ENCODE measurements at places on chromosomes 5 and 9. TPM values are rescaled to one million over a fixed set of nuclear protein-coding genes. Genes with fewer than 3 reads are reported as not detected.

The PRR16 gene
- 2.2 TPM for total RNA-seq

- H3K4me1 ChIP-seq = no peaks in the 10 kb centered on the region
- DNase-seq = no peak
- no peaks in the 10 kb centered on the region for H3K27me3 ChIP-seq
- H3K36me3 ChIP-seq = no peaks in the 10 kb centered on the region
- no peak overlapping the region for H3K27ac ChIP-seq
Observed at GRCh38 chr5:144032375-144032774, 138.1 kb downstream of the YIPF5 start.

DNA sequence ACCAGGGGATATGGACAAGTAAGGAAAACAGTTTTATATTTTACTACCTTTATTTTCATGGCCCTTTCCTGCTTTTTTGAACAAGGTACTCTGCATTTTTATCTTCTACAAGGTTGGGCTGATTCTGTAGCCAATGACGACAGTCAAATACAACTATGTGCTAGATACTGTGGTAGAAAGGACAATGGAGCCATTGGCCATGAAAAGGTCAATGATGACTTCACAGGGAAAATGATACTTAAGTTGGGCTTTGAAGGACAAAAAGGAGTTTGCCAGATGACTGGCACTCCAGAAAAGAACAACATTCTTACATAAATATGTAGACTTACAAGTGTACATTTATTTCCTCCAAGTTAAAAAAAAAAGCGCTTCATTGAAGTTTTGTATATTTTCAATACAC is 663 bp downstream of the INSL6 start:
- H3K4me1 ChIP-seq = no peaks in the 10 kb centered on the region
- H3K27ac ChIP-seq = no peak overlapping the region
- H3K4me3 ChIP-seq = no peak overlapping the region
- H3K27me3 ChIP-seq = no peaks in the 10 kb centered on the region
- no peaks in the 10 kb centered on the region for H3K36me3 ChIP-seq

DNA sequence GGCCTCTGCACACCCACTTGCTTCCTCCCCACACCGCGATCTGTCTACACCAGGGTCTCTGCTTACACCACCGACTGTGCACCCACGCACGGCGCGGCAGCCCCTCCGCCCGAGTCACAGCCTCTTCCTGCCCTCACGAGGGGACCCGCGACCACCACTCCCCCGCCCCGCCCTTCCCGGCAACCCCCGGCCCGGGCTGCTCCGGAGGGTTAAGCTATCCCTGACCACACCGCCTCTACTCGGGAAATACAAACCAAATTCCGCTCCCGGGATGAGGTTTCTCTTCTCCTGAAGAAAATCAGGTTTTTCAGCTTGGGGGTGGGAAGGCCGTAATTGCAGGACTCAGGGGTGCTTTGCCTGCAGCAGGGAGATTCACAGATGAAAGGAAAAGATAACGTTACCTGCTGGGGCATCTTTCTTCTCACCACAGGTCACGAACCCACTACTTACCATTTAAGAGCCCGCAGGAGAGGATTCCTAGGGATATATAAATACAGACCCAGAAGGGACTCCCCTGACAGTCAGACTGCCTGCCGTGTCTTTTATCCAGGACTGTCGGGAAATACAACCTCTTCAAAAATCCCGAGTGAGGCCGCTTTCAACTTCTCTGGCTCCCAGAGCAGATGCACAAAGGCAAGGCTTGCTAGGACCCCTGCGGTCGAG is 63.5 kb downstream of the ROR2 start:
- no peaks in the 10 kb centered on the region for H3K36me3 ChIP-seq
- H3K27me3 ChIP-seq = no peaks in the 10 kb centered on the region
- peaks cover 3% of the 10 kb centered on the region for H3K4me1 ChIP-seq
- H3K27ac ChIP-seq = peak overlapping the region; percentile 28
- no peak overlapping the region for H3K4me3 ChIP-seq
- no peak for DNase-seq

DNA sequence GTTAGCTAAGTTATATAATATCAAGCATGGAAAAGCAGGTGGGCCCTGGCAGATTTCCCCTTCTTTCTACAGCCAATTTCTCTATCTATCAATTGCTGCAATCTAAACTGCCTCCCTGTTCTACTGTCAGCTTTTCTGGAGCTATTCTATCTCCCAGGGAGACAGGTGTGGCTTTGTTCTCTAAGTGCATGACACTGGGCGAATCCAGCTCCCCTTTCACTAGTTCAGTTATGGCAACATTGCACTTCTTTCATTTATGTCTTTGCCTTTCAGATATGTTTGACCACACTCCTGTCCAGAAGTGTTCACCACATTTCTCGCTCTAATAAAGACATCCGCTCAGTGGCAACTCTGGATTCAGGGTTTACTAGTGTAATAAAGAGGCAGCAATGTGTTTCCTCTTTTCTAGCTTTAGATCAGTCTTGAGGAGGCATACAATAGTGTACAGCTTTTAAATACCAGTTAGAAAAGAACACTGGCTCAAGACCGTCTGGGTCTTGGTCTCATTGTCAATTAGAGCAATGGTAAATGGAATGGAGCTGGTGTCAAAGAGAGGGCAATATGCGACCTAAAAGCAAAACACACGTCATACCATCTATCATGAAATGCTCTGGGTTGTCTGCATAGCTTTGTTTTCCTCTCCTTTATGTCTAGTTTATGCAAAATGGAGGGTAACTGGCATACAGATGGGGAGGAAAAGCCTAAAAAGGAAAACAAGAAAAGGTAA is 197.0 kb downstream of the SLF1 start:
- H3K27me3 ChIP-seq = no peaks in the 10 kb centered on the region
- no peak for DNase-seq
- no peak overlapping the region for H3K4me3 ChIP-seq
- no peaks in the 10 kb centered on the region for H3K36me3 ChIP-seq

- DNase-seq = no peak
- no peaks in the 10 kb centered on the region for H3K27me3 ChIP-seq
- H3K4me1 ChIP-seq = no peaks in the 10 kb centered on the region
Observed at GRCh38 chr9:9846557-9846956, 766.2 kb downstream of the PTPRD start.

The NLN gene
- total RNA-seq = 8.6 TPM

The CTXN3 gene
- total RNA-seq = not detected

DNA sequence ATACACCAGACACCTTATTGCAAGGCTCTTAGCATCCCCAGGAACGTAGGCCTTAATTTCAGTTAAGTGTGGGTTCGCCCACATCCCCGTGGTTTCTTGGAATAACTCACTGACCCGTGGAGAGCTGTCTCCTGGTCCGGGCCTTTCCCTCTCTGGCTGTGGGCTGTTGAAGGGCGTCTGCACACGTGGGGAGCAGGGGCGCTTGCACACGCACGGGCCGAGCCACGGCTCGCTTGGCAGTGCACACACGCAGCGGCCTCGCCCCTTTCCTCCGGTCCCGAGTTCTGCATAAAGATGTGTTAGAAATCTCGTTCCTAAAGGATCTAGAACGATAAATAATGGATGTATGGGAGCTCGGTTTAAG is 141.9 kb downstream of the PBX3 start:
- H3K27ac ChIP-seq = peak overlapping the region; percentile 43
- H3K4me3 ChIP-seq = peak overlapping the region; percentile 38
- no peak for DNase-seq
- no peaks in the 10 kb centered on the region for H3K4me1 ChIP-seq
- H3K36me3 ChIP-seq = no peaks in the 10 kb centered on the region
- no peaks in the 10 kb centered on the region for H3K27me3 ChIP-seq

DNA sequence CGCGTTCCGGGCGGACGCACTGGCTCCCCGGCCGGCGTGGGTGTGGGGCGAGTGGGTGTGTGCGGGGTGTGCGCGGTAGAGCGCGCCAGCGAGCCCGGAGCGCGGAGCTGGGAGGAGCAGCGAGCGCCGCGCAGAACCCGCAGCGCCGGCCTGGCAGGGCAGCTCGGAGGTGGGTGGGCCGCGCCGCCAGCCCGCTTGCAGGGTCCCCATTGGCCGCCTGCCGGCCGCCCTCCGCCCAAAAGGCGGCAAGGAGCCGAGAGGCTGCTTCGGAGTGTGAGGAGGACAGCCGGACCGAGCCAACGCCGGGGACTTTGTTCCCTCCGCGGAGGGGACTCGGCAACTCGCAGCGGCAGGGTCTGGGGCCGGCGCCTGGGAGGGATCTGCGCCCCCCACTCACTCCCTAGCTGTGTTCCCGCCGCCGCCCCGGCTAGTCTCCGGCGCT is at the start of gene DAPK1:
TSS of gene DAPK1 (plus strand) at position 264 of the 442 bp plus-strand sequence. CDS start 1,211 bp downstream, outside the sequence.
- no peaks in the 10 kb centered on the region for H3K36me3 ChIP-seq
- peak; percentile 52 for DNase-seq
- no peaks in the 10 kb centered on the region for H3K27me3 ChIP-seq
- H3K4me3 ChIP-seq = peak within 1 kb of the TSS; percentile 54
- H3K27ac ChIP-seq = peak within 1 kb of the TSS; percentile 67
- H3K4me1 ChIP-seq = no peaks in the 10 kb centered on the region

- H3K4me1 ChIP-seq = no peaks in the 10 kb centered on the region
- H3K27ac ChIP-seq = no peak overlapping the region
- no peaks in the 10 kb centered on the region for H3K27me3 ChIP-seq
- DNase-seq = no peak
- H3K36me3 ChIP-seq = no peaks in the 10 kb centered on the region
- no peak overlapping the region for H3K4me3 ChIP-seq
Observed at GRCh38 chr5:142388696-142389095, 63.9 kb upstream of the SPRY4 start.

DNA sequence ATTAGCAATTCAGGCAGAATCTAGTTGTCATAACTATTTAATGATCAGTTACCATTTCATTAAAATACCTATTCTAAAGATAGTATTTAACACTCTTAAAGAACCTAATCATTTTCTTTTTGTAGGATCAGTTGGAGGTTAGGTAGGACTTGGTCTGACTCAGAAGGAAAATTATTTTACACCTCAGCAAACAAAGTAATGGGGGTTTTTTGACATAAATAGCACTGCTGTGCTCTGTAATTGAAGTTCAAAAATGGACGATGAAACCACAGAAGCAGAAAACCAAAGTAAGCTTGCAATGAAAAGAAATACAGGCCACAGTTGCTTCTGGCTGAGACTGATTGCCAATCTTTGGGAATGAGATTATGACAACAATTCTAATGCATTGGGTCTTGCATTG is 187.0 kb upstream of the TRPM3 start:
- no peak overlapping the region for H3K27ac ChIP-seq
- H3K4me1 ChIP-seq = no peaks in the 10 kb centered on the region
- no peak overlapping the region for H3K4me3 ChIP-seq
- no peak for DNase-seq
- no peaks in the 10 kb centered on the region for H3K36me3 ChIP-seq

DNA sequence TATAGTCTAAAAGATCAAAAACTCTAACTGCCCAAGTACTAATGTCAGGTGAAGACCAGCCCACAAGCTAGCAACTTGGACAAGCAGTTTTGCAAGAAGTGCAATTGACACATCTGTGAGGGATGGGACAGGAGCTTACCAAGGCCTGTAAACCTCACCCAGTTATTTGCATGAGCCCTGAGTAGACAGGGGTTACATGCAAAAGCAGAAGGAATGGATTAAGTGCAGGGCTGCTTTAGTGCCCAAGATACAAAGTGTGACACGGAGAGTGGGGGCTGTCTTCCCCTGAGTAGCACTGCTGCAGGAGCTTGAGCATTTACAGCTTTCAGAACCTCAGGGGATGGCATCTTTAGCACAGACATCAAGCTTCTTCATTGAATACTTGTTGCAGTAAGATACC is 286.7 kb downstream of the ELAVL2 start:
- no peak for DNase-seq
- H3K27ac ChIP-seq = no peak overlapping the region
- H3K4me3 ChIP-seq = no peak overlapping the region
- no peaks in the 10 kb centered on the region for H3K36me3 ChIP-seq
- no peaks in the 10 kb centered on the region for H3K27me3 ChIP-seq

DNA sequence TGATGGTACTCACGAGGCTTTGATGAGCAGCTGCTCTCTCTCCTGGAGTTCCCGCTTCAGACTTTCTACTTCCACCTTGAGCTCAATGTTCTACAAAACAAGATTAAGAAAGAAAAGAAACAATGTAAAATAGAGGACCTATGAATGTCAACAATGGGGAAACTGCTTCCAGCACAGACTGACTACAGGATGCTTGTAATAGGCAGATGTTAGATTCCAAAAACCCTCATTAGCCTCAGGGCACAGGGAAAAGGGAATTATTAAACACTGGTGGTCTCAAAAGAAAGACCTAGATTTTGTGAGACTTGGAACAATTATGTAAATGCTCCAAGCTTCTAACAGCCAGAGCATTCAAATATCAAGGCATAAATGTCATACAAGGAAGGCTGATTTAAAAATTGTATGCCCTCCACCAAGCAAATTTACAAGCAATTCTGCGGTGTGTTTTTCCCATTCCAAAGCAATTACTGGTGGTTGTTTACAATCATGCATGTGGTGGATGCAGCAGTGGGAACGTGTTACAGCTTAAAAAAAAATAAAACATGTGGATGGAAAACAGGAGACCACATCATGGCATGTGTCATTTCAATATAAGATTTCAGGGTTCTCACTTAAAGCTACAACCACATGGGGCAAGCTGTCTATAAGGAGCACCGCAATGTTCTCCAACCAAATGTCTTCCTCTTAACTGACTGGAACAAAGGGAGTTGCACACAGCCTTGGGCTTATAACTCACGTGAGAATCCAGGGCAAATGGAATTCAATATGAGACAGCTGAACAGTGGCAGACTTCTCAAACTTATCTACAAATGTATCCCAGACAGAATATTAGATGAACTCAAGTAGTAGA is 34.0 kb downstream of the CDK5RAP2 start:
- H3K36me3 ChIP-seq = no peaks in the 10 kb centered on the region
- DNase-seq = no peak
- no peak overlapping the region for H3K4me3 ChIP-seq

- no peak for DNase-seq
- no peaks in the 10 kb centered on the region for H3K4me1 ChIP-seq
- H3K27me3 ChIP-seq = no peaks in the 10 kb centered on the region
- H3K36me3 ChIP-seq = no peaks in the 10 kb centered on the region
Observed at GRCh38 chr5:4023753-4024335, 428.2 kb downstream of the IRX1 start.

- no peaks in the 10 kb centered on the region for H3K27me3 ChIP-seq
- H3K27ac ChIP-seq = no peak overlapping the region
- H3K4me3 ChIP-seq = no peak overlapping the region
- H3K4me1 ChIP-seq = no peaks in the 10 kb centered on the region
- no peak for DNase-seq
Observed at GRCh38 chr9:91789941-91790340, 160.1 kb downstream of the ROR2 start.

Data from uterus (tissue), 4 donors.